ENCODE measurements at places on chromosomes 6 and 20.
A peak's percentile ranks its signal among the peaks of the same experiment; 100 is the strongest.

- DNase-seq, result no peak
Measured at GRCh38 chr6:3541006-3541585, 84.2 kb upstream of the SLC22A23 start.

DNA sequence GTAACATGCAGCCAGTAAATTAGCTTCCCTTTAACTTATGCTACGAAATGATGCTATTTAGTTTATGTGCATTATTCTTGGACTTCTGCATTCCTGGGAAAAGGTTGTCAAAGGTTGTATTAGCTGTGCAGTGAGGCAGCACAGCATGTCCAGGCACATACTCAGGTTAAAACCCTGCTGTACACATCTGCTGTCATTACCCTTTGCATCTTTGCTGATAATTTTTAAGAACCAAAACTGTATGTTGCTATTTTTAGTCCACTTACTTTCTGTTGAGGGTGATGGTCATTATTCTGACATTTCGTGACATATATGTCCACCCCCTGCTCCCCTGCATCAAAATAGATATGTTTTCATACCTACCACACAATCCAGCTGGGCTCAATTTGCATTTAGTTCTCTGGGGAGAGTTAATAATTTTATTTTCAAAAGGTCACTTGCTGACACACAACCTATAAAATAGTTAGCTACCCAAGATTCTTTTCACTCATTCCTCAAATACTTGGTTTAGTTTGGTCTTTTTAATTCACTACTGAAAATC is 142.5 kb upstream of the SPACA1 start:
- DNase-seq, result no peak

DNA sequence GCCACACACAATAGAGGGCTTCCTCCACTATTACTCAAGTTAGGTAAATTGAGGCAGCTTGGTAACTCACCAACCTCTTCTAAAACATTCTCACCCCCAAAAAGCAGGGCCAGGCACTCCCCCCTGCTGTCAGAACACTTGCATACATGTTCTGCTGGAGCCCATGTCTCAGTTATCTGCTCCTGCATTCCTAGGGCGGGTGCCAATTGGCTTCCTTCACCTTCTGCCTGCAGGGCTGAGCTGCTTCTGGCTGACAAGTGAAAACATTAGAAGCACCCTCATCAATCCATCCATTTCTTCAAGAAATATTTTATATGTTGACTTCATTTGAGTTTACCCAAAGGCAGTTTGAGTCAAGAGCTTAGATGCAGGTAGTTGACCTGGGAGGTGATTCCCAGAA is 4.5 kb upstream of the ENTPD6 start:
- no peak for DNase-seq

DNA sequence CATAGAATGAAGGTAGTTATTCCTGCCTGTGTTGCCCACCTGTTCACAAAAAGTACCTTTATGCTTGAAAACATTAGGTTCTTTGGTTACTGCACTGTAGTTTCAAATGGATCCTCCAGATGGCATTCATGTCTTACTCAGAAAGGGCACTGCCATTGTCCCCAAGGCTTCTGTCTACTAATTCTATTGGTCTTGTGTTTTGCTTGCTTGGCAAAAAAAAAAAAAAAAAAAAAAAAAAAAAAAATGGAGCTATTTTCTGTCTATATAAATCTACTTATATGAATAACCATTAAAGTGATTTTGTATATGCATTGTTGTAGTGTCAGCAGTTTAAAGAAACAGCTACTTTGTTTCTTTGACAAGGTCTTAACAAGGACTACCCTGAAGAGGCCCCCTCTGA is 12.7 kb upstream of the EFHC1 start:
- peak; percentile 34 for DNase-seq

DNA sequence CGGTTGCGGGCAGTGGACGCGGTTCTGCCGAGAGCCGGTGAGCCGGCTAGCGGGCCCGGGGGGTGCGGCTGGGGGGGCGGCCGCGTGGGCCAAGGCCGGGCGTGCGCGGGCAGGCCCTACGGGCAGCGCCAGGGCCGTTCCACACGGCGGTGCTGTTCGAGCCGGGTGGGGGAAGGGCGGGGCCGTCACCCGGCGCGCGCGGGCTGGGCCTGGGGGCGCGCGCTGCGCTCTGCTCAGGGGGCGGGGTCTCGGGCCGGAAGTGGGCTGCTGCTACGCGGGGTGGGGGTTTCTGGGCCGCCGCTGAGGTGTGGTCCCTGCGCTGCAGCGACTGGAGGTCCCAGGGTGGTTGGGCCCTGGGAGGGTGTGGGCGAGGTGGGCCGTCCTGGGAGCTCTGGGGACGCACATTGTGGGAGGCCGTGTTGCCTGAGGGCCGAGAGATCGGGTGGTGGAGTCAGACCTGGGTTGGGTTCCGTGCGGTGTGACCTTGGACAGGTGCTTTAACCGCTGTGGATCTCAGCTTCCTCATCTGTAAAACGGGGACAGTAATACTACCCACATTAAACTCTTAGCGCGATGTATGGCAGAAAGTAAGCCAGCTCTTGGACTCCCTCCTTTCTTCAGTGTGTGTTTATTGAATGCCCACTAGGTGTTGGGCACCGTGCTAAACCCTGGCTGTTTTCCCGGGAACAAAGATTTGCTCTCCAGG is 391 bp downstream of the MAPRE1 start:
- peak; percentile 84 for DNase-seq

DNA sequence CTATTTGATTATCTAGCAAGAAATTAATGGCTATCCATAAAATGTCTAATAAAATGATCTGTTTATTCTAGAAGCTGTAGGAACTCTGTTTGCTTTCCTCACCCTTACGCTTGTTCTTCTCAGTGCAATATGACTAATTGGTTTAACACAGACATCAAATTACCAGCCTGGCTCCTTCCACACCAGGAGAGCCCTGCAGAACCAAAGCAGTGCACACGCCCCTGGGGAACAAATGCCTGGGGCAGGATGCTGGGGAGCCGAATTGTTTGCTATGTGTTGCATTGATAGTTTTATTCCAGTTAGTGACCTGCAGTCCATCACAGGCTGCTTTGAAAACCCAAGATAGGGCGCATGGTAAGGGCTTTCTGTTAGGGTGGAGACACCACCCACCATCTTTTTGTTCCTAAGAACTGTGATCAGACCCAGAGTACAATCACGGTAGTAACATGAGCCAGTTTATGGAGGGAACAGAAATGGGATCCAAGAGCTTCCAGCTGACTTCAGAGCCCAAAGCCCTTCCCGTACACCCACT is 126.4 kb upstream of the CD93 start:
- DNase-seq, result no peak

DNA sequence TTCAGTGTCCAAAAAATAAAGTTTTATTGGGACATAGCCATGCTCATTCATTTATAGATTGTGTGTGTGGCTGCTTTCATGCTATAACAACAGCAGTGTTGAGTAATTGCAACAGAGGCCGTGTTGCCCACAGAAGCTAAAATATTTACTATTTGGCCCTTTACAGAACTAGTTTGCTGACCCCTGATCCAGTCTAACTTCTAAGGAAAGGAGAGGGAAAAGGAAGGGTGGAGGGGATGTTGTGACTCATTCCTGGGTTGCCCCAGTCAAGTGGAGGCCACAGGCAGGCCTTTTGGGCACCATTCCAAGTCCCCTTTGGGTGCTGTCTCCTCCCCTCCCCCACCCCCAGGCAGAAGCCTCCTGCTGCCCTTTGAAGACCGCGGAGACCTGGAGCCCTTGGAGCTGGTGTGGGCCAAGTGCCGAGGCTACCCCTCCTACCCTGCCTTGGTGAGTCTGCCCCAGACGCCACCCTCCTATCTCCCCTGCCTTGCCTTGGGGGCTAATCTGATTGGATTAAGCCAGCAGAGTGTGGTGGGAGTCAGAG is 28.4 kb downstream of the BRPF3 start:
- no peak for DNase-seq

- no peak for DNase-seq
Measured at GRCh38 chr20:49310705-49311104, 32.8 kb upstream of the ZNFX1 start.

DNA sequence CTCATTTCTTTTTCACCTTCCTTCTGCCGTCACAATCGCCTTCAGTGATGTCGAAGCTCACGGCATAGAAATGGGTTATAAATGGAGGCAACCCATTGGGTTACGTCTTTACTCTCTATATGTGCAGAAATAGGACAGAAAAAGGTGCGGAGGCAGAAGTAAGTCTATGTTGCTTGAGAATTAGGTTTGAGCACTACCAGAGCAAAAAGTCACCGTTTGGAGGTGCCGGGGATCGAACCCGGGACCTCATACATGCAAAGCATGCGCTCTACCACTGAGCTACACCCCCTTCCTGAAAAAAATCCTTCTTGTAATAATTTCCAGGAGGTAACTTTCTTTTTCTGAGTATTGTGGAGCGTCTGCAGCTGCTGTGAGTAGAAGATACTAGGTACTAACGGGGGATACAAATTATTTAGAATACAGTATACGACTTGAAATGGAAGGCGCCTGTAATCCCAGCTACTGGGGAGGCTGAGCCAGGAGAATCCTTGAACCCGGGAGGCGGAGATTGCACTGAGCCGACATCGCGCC is 134.2 kb downstream of the TRIM27 start:
- DNase-seq, result no peak

GRCh38 chr6:152341596-152341995 is 295.6 kb downstream of the SYNE1 start:
- no peak for DNase-seq

GRCh38 chr6:7998103-7998725 is 66.0 kb downstream of the BLOC1S5 start:
- no peak for DNase-seq

- no peak for DNase-seq
Measured at GRCh38 chr6:42332916-42333315, 115.3 kb upstream of the MRPS10 start.

DNA sequence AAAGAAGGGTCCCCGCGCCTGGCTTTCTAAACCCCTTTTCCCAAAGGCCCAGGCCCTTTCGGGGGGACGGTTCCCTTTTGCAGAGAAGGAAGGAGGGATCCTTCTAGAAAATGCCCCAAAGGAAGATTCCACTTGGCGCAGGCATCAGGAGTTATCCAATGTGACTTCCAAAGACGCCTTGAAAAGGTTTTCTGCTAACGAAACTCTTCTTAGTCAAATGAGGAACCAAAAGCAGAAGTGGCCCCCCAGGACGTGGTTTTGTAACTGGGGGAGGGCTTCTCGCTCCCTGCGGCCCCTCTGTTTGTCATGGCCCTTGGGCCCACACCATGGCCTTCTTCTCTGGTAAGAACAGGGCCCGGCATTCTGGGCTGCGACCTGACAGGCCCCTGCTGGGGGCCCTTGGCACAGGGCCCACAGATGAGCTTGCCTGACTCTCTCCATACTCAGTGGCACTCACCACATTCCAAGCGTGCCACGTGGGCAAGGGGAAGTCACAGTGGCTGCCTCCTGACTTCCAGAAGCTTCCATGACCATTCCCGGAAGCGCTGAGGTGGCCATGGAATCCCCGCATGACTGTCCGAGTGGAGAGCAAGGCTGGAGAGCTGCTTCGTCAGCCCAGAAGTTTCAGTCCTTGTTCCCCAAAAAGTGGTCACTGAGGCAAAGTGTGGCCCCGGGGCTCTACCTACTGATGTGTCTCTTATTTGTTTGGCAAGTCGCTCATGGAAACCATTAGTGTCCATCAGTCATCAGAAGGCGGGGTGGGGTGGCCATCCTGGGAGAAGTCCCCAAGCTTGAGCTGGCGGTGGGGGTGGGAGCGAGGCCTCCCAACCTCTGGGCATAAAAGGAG is 834 bp upstream of the CTSZ start:
- no peak for DNase-seq

DNA sequence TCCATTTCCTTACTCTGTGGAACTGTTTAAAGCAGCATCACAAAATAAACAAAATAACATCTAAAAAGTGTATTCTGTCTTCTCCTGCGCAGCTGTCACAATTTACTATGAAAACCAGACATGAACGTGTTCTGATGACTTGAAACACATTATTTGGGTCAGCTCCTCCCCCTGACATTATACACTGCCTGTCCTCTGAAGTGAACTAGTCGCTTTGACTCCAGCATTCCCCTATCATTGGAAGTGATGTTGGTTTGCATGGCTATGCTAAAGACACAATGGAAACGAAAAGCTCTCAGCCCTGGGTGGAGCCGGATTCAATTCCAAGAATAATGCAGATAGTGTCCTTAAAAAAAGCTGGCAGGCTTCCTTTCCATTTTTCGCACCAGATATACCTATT is 125.9 kb downstream of the FYN start:
- DNase-seq, result no peak

GRCh38 chr6:34157851-34158250 is 12.0 kb upstream of the GRM4 start:
- no peak for DNase-seq

DNA sequence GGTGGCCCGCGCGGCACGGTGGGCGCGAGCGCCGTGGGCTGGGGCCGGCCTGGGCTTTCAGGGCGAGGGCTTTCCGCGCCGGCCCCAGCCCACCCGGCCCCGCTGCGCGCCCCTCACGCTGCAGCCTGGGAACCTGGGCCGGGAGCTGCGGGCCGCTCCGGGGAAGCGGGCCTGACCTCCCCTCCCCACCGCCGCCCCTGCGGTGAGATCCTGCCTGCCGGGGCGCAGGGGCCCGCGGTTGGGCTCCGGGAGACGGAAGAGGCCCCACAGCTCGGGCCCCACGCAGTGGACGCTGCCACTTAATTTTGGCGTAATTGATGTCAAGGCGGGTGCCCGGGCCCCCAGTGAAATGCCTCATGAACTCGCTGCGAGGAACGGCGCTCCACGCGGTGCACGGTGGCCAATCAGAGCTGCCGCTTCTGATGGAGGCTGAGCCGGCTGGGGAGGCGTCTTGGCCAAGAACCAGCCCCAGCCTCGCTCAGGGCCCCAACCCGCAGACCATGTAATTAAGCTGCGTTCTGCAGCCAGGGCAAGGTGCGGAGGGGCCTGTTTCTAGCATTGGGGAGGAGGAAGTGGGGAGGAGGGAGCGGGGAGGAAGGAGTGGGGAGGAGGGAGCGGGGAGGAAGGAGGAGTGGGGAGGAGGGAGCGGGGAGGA is 96.1 kb upstream of the BHLHE23 start:
- DNase-seq, result peak; percentile 77

GRCh38 chr6:27518881-27519795 is 46.2 kb upstream of the ZNF184 start:
- peak; percentile 65 for DNase-seq

DNA sequence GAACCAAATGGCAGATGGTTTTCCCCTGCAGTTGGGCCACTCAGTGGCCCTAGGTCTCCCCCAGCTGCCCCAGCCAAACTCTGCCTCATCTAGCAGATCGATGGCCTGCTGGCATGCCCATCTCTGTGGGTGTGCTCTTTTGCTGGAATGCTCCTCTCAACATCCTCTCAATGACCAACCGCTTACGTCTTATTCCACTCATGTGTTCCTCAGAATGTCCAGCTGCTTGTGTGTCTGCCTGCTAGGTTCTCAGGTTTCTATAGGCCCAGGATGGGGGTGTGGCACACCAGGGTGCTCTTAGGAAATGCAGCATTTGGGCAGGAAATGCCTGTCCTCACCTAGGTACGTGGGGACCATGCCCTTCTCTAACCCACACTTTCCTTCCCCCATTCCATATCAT is 509.9 kb upstream of the SYNCRIP start:
- DNase-seq, result no peak

- no peak for DNase-seq
Measured at GRCh38 chr6:150934380-150934779, 68.9 kb downstream of the MTHFD1L start.

DNA sequence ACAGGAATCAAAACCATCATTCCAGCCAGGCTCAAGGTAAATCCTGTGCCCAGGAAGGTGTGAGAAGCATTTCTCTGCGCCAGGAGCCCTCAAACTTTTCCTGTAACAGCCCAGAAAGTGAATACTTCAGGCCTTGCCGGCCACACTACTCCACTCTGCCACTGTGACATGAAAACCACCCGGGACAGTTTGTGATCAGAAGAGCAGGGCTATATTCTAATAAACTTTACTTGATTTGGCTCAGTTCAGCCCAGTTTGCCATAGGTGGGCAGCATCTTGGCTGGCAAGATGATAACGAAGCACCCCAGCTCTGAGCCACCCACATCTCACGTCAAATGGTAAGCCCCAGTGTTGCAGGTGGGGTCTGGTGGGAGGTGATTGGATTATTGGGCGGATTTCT is 249.4 kb downstream of the DLL1 start:
- DNase-seq, result no peak

Measured in activated CD8-positive, alpha-beta T cell treated with anti-CD3 and anti-CD28 coated beads, Interleukin-2, amount 10 ng/mL, durations not matched to agents 7 days and 5 days (primary cell).